Gastrocnemius medialis (tissue), 4 donors: ENCODE measurements at places on chromosomes 6 and 20. TPM values are rescaled to one million over a fixed set of nuclear protein-coding genes. Genes with fewer than 3 reads are reported as not detected.

DNA sequence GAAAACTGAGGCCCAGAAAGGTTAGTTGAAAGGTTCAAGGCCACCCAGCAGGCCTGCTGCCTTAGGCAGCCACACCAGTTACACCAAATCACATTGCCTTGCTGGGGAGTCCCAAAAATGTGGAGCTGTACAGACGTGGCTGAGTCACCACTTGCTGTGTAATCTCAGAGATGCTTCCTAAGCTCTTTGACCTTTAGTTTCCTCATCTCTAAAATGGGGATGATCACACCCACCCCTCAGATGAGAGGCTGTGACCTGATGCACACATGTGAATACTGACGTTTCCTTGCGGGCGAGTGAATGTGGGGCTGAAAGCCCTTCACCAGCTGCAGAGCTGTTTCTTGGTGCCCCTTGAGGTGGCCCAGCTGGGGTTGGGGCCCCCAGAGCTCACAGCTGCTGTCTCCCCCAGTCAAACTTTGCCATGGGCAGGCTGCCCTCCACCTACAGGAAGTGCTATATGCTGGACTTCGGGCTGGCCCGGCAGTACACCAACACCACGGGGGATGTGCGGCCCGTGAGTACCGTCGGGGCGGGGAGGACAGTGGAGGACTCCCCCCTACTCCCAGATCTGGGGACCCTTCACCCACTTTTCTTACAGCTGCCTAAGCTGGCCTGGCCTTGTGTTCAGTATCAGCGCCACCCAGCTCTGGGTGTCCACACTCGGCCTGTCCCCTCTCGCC, 11.0 kb downstream of the TTBK1 start:
- no peak for DNase-seq
- no peaks in the 10 kb centered on the region for H3K4me1 ChIP-seq

DNA sequence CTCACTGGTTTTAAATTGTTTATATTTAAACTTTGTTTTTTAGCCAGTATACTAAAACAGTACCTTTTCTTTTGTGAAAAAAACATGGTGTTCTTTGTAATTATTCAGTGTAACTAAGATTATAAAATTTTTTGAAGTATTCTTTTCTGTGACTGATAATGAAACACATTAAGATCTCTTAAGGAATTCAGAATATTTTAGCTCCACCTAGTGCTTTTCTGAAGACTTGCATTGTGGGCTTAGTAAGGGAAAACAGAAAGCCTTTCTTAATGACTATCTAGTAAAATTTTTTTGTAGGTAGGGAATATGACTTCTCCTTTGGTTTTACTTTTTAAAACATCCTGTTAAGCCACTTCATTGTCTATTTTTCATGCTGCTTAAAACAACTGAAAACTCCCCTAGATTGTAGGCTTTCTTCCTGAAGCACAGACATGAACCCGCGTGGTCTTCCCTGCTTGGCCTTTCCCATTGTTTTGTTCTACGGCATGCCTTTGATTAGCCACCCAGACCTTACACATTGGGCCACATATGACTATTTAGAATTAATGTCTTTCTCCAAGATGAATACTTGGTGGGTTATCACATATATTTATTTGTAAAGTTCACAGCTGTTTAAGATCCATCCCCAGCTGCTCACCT, 72.1 kb downstream of the AFDN start:
- no peak for DNase-seq
- no peak overlapping the region for H3K4me3 ChIP-seq
- no peaks in the 10 kb centered on the region for H3K27me3 ChIP-seq
- H3K27ac ChIP-seq, result no peak overlapping the region
- no peaks in the 10 kb centered on the region for H3K36me3 ChIP-seq
- no peaks in the 10 kb centered on the region for H3K4me1 ChIP-seq

GRCh38 chr6:138440758-138441357, 36.8 kb downstream of the HEBP2 start:
- H3K27ac ChIP-seq, result no peak overlapping the region
- no peak for DNase-seq
- H3K4me3 ChIP-seq, result no peak overlapping the region

Gene DEFB118
- total RNA-seq, result not detected

Gene HBS1L
- 139 TPM for total RNA-seq

Gene TAAR1
- total RNA-seq, result not detected

Gene NKAPL
- 10.1 TPM for total RNA-seq

Gene PLN
- total RNA-seq, result 213 TPM
